ENCODE measurements at places on chromosomes 11 and 22.

- no peak for DNase-seq
Measured at GRCh38 chr11:56659755-56660154, 3.7 kb upstream of the OR5AR1 start.

DNA sequence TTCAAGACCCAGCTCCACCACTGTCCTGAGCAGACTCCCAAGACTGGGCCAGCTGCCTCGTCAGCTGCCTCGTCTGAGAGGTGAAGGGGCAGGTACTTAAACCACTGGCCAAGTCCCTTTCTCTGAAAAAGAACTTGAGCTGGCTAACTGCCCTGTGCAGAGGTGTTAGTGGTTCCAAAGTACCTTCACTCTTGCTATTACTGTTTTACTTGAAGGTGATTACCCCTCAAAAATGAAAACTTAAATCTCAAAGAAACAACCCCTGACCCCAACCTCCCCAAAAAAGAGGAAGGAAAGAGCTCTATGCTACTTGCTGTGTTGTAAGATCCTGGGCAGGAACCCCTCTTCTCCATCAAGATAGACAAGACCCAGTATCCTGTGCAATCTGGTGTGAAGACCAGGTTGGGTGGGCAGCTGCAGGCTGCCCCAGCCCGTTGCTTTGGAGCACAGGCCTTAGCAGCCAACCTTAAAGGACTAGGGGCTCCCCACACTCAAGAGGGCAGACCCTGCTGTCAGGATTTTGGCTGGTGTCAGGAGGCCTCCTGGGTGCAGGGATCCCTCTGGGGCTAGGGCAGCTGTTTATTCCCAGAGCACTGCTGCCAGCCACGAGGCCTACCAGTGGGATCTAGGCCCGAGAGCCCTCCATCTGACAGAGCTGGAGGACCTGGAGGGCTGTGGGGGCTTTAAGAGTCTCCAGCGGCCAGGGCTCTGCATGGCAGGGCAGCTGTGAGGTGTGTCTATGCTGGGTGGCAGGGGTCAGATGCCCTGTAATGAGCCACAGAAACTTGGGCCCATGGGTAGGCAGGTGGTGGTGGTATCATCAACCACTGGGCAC lies 13.0 kb downstream of the GUCD1 start:
- DNase-seq: no peak

DNA sequence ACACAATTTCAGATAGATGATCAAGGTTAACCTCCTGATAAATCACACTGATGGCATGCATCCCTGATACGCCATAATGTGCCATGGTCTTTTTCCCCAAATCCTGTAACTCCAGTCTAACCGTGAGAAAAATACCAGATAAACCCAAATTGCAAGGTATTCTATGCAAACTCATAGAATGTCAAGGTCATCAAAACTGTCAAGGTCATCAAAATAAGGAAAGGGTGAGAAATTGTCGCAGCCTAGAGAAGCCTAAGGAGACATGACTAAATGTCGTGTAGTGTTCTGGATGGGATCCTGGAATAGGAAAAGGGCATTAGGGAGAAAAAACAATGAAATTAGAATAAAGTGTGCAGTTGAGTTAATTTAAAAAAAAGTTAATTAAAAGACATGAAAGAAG lies 4.7 kb downstream of the TTC12 start:
- DNase-seq: no peak

- no peak for DNase-seq
Measured at GRCh38 chr11:119752946-119753345, 23.9 kb upstream of the NECTIN1 start.

GRCh38 chr22:22591348-22592299 lies 32.6 kb upstream of the PRAME start:
- no peak for DNase-seq

DNA sequence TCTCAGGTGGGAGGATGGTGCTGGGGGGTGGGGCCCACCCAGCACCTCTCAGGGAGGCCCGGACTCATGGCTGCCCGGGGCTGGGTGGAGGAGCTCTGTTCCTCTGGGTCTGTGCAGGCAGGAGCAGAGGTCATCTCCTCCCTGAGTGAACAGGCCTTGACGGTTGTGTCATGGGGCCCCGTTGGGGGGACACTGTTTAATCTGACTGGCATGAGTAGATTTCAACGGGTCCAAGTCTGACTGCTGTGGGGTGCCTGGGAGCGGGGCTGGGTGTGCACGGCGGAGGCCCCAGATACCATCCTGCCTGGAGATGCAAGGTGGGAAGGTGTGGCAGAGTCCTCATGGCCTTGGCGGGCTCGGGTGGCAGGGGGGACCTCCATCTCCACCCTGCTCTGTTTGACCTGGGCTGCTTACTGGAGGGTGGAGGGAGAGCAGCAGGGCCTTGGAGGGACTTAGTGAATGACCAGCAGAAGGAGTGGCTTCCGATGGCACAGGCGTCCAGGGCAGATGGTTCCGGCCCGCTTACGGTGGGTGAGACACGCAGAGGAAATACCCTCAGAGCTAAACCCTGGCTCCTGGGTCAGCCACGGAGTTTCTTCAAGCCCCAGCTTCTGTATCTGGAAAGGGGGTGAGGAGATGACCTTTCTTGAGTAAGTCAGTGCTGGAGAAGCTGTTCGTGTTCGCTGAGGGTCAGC lies 48.7 kb downstream of the SMIM38 start:
- no peak for DNase-seq

- no peak for DNase-seq
Measured at GRCh38 chr11:126115816-126116331, 53.2 kb upstream of the CDON start.

DNA sequence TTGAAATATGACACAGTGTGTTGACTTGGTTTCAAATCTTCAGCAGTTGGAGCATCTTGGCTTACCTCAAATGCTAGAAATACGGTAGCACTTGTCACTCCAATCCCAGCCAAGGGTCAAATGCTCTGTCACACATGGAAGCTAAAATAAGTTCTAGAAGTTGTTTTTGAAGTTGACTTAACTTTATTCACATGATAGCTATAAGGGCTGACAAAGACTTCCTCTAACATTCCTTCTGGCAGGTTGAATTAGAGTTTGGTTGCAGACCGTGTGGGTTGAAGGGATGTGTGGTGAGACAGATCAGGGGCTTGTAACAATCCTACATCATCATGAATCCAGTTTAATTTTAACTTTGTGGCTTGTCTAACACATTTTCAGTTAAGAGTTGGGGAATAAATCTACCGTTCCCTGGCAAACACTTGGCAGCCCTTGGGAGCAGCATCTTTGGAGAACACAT lies 4.6 kb downstream of the SLN start:
- DNase-seq: no peak

DNA sequence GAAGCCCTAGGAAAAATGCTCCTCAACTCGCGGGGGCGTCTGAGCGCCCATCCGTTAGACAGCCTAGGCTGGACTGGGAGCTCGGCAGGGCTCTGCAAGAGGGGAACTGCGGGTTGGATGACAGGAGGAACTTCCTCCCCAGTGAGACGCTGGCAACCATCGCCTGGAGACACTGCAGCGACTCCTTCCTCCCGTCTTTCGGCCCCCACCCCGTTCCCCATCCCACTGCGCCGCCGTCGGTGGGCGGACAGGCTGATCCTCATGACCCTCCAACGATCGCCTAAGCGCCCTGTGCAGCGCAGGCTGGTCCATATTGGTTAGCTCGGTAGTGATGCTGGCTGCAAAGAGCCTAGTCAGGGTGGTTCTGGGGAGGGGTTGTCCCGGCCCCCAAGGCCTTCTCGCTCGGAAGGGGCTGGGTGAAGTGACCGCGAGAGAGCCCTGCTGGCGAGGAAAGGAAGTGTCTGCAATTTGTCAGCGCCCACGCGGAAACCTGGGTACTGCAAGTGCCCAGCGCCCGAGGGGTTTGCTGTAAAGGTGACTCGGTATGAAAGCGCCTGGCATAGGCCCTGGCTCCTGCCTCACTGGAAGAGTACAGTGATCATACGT lies 638 bp downstream of the NRGN start:
- DNase-seq: no peak

DNA sequence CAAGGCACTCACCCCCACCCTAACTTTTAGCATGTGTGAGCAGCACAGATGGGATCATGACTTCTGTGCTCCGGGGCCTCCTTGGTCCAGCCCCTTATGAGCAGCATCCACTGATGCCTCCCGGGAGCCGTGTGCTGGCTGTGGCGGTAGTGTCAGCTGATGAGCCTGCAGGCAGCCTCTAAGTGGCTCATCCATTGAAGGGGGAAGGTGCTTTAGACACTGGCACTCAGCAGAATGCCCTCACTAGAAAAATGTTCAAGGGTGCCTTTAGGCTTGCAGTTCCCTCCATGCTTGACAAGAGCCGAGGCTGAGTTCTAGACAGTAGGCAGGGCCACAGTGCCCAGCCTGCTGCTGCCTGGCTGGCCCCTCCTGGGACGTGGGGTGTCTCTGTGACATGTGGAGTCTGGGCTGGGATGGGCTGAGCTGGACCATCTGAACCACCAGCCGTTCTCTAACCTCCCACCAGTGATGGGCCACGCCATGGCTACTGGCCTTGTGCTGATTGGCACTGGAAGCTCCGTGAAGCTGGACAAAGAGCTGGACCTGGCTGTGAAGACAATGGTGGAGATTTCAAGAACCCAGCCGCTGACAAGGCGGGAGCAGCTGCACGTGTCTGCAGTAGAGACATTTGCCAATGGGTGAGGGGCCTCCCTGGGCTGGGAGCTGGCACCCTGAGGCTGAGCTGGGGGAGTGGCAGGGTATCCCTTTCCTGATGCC lies 5.8 kb downstream of the TTC38 start:
- DNase-seq: no peak

DNA sequence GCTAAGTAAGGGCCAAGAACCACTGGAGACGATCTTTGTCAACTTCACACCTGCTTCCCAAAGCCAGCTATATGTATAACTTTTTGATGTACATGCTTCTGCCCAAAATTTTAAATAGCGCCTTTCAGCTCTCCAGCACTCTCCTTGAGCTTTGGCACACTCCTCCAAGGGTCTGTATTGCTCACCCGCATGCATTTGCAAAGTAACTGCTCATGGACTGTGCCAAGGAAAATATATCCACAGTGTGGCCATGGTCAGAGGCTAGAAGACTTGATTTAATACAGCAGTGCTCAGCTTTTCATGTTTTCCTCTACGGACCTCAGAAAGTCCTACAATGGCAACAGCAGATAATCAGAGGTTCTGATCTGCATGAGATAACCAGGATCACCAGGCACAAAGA lies 550.1 kb downstream of the SOX6 start:
- no peak for DNase-seq

DNA sequence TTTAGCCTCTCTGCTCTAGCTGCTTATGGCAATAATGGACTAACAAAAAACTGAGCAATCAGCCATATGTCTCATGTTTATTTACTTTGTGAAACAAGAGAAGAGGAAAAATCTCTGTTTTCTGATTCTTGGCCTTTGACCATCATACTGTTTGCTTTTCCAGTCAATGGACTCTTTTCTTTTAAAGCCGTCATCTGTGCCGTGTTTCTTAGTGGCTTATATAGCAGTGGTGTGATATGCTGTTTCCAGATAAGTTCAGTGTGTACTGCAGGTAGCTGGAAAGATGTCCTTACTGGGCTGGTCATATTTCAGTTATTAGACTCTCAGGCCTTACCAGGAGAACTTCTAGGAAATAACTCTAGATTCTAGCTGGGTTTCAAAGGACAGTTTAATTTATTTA lies 33.6 kb upstream of the TECTA start:
- no peak for DNase-seq

DNA sequence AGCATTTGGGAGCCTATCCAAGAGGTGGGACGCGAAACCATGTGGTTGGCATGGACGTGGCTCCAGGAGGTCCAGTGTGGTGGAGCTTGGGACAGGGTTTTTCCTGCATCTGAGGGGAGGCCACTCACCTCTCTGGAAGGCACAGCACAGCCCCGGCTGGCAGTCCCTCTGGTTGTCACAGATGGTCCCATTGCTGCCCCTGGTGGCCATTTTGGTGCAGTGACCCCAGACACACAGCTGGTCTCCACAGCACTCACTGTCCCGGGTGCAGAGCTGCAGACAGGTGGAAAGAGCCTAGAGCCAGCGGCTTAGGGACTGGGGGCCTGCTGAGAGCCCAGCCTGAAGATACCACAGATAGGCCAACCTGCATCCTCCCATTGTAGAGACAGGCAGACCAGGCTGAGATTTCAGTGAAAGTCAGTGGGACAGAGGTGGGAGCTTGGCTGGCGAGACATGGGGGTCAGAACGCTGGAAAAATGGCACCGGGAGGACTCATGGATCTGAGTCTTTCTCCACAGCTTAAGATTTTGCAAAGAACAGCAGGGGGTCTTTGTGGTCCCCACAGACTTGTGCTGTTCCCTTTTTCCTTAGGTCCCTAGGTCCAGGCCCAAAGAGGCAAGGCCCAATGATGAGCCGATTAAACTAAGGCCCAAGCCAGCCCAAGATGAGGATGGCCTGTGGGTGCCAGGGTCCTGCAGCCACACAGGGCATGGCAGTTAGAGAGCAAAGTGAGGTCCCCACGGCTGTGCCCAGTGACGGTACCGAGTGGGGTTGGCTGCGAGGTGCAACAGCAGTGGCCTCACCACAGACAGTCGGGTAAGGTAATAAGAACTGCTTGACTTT lies 41.4 kb downstream of the DKK3 start:
- DNase-seq: peak; percentile 24

DNA sequence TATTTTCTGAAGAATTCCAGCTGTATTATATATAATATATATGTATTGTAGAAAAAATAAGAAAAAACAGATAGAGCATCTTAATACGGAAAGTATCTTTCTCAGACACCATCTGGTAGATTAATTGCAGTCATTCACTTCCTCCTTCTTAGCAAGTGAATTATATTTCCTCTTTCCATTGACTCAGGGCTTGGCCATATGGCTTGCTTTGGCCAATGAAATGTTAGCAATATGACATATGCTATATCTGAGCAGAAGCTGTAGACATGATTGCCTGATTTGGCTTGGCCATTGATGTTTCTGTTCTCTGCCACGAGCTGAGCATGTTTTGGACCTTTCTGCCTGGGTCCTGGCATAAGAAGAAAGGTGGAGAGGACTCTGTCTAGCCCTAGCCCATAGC lies 34.4 kb upstream of the ZBED5 start:
- DNase-seq: no peak

DNA sequence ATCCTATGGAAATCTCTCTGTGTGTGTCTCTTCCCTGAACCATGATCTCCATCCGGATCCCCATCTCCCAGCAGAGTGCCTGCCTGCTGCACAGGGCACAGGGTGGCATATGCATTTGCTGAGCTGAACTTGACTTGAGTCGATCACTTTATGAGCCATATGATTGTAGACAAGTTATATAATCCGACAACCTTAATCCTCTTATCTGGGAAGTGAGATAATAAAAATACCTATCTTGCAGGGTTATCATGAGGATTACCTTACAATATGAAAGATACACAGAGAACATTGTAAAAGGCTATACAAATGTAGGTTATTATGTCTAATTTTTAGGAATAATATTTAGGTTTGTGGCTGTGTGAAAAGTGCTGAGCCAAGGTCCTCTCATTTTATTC lies 124.5 kb downstream of the ST3GAL4 start:
- no peak for DNase-seq

GRCh38 chr11:74927496-74927895 lies 21.4 kb downstream of the XRRA1 start:
- DNase-seq: no peak

- DNase-seq: no peak
Measured at GRCh38 chr11:132134322-132134721, 763.9 kb downstream of the NTM start.

- no peak for DNase-seq
Measured at GRCh38 chr11:33942954-33943353, 51.1 kb upstream of the LMO2 start.

GRCh38 chr22:22397292-22397870 lies 111.2 kb downstream of the ZNF280B start:
- no peak for DNase-seq
